ENCODE measurements at places on chromosomes 1 and 21. TPM values are rescaled to one million over a fixed set of nuclear protein-coding genes. Genes with fewer than 3 reads are reported as not detected.

GFI1 gene
- total RNA-seq = 1.9 TPM

GRCh38 chr1:187527346-187527745 lies 698.6 kb downstream of the PLA2G4A start:
- no peak for DNase-seq
- H3K4me3 ChIP-seq = no peak overlapping the region
- H3K27me3 ChIP-seq = no peaks in the 10 kb centered on the region
- no peaks in the 10 kb centered on the region for H3K4me1 ChIP-seq
- H3K36me3 ChIP-seq = no peaks in the 10 kb centered on the region

GRCh38 chr1:92826792-92827191 lies 5.0 kb upstream of the RPL5 start:
- no peak overlapping the region for H3K27ac ChIP-seq
- no peaks in the 10 kb centered on the region for H3K36me3 ChIP-seq
- H3K27me3 ChIP-seq = no peaks in the 10 kb centered on the region
- no peaks in the 10 kb centered on the region for H3K4me1 ChIP-seq
- no peak for DNase-seq

DNA sequence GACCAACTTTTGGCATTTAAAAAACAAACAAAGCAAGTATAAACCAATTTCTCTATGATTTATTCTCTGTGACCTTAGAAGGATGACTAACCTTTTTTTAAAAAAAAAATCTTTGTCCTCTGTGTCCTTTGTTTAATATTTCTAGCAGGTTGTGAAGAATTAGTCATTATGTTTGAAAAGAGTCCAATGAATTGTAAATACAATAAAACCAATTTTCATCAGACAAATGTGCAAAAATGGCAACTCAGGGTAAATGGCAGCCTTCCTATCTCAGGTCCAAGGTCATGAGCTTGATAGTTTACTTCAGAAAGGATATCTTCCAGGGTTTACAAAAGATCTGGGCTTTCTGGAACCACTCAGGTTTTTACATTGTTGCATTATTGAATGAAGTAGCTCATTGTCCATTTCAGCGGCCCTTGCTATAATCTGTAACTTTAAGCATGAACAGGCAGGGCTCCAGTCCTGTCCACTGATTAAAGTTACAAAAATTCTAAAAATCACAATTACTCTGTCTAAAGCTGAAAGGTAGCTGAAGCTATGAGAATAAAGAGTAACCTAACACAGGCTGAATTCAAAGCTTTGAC lies 11.7 kb upstream of the MAP3K21 start:
- no peaks in the 10 kb centered on the region for H3K4me1 ChIP-seq
- H3K4me3 ChIP-seq = no peak overlapping the region
- H3K27me3 ChIP-seq = no peaks in the 10 kb centered on the region

GRCh38 chr1:11708554-11709350 lies 17.2 kb downstream of the DRAXIN start:
- DNase-seq = no peak
- no peaks in the 10 kb centered on the region for H3K27me3 ChIP-seq
- no peaks in the 10 kb centered on the region for H3K36me3 ChIP-seq
- H3K27ac ChIP-seq = no peak overlapping the region

- no peak for DNase-seq
- H3K36me3 ChIP-seq = no peaks in the 10 kb centered on the region
- H3K4me3 ChIP-seq = no peak overlapping the region
These were observed 149.0 kb upstream of the C1orf87 start for GRCh38 chr1:60222360-60223115.

ALX3 gene
- not detected for total RNA-seq

AKNAD1 gene
- total RNA-seq = not detected

GRCh38 chr1:200035397-200035955 lies 8.0 kb downstream of the NR5A2 start:
- H3K27me3 ChIP-seq = no peaks in the 10 kb centered on the region
- H3K36me3 ChIP-seq = no peaks in the 10 kb centered on the region
- no peak for DNase-seq
- H3K27ac ChIP-seq = no peak overlapping the region
- H3K4me3 ChIP-seq = no peak overlapping the region

UTP25 gene
- total RNA-seq = 7.2 TPM

- H3K4me3 ChIP-seq = no peak overlapping the region
- H3K36me3 ChIP-seq = no peaks in the 10 kb centered on the region
- no peaks in the 10 kb centered on the region for H3K27me3 ChIP-seq
- no peak for DNase-seq
These were observed 23.7 kb downstream of the CLIC6 start for GRCh38 chr21:34692458-34693020.
